ENCODE measurements at places on chromosomes 6 and 20.

DNA sequence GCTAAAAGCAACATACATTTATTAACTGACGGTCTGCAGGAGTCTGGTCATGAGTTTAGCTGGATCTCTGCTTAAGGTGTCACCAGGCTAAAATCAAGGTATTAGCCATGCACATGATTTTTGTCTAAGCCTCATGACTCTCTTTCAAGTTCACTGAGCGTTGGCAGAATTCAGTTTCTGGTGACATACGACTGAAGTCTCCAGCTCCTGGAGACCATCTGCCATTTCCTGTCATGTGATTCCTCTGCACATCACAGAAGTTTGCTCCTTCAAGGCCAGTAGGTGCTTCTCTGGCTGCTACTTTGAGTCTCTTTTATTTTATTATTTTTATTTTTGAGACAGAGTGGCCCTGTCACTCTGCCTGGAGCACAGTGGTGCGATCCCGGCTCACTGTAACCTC is 148.4 kb upstream of the EYA4 start:
- no peak for DNase-seq

- DNase-seq = no peak
Observed at GRCh38 chr6:91487696-91488392, 901.0 kb upstream of the MAP3K7 start.

DNA sequence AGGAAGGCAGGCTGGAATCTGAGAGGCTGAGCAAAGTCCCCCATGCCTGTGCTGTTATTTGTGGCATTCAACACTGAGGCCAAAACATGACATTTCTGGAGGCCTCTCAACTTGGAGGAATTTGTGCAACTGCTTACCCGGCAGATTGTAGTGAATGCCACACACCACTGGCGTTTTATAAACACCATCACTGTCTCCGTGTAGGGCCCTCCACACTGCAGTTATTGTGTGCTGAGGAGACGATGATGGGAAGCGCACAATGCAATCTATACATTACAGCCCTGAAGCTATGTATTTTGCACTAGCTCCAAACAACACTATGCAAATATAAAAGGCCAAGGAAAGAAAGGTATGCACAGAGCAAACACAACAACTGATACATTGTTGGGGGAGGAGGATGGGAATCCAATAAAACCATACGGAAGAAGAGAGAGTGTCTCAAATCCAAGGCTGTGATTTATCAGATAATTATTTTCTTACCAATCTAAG is 106.5 kb downstream of the SMLR1 start:
- peak; percentile 46 for DNase-seq

DNA sequence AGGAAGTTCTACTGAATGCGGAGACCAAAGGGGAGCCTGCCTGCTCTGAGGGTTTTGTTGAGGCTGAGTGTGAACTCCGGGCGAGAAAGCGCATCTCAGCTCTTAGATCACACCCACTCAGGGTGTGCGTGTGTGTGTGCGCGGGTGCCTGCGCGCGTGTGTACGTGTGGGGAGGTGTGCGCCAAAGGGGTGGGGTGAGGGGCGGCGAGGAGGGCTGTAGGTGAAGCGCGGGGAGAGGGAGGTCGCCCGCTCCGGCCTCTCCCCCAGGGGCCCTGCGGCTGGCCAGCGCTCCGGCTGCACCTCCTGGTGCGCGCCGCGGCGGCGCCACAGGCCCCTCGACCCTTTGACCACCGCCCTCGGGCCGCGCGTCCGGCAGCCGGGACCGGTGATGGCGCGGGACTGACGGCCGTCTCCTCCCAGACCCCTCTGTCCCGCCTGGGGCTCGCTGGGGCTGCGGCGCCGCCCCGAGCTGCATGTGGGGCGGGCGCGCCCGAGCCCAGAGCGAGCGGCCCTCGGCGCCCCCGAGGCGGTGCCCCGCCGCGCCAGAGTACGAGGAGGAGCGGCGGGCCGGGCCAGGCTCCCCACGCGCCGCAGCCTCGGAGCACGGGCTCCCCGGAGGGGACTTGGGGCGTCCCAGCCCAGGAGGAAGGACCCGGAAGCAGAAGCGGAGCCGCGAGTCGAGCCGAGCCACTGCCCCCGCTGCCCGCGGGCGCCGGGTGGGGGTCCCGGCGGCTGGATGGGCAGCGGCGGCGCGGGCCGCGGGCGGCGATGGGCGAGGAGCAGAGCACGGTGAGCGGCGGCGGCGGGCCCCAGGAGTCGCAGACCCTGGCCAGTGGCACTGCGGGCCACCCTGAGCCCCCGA is at the start of gene RNF217:
TSS of gene RNF217 (plus strand) at position 661 of the 862 bp plus-strand sequence. CDS start at position 769, 108 bp downstream.
- DNase-seq = peak; percentile 72

GRCh38 chr6:127855542-127856159 is 45.2 kb downstream of the THEMIS start:
- peak; percentile 7 for DNase-seq

DNA sequence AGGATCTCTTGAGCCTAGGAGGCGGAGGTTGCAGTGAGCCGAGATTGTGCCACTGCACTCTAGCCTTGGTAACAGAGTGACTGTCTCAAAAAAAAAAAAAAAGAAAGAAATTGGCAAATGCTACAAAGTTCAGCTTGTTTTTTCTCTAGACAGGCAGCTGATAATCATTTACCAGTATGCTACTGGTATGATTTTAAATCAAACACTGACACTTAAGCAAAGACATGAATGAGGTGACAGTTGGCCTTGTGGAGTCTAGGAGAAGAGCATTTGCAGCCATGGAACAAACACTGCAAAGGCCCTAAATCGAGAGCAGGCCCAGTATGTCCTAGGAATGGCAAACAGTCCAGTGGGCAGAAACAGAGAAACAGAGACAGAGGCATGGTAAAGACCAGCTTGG is 99.7 kb upstream of the CEP85L start:
- DNase-seq = no peak

GRCh38 chr20:60057866-60058807 is 99.9 kb downstream of the CDH26 start:
- no peak for DNase-seq

- no peak for DNase-seq
Observed at GRCh38 chr20:53692465-53693067, 98.9 kb upstream of the ZNF217 start.

DNA sequence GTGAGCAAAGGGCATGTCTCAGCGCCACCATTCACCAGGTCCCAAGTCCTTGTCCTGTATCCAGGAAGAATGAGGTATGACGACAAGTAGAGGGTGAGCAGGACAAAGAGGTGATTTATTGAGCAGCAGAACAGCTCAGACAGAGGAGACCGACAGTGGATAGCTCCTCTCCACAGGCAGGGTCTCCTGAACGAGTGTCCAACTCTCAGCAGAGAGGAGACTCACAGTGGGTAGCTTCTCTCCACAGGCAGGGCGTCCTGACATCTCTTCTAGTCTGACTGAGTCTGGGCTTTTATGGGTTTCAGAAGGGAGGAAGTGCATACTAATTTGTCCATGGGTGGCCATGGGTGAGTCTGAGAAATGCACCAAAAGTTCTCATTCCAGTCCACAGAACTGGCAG is 204.7 kb downstream of the ANKRD60 start:
- DNase-seq = no peak

DNA sequence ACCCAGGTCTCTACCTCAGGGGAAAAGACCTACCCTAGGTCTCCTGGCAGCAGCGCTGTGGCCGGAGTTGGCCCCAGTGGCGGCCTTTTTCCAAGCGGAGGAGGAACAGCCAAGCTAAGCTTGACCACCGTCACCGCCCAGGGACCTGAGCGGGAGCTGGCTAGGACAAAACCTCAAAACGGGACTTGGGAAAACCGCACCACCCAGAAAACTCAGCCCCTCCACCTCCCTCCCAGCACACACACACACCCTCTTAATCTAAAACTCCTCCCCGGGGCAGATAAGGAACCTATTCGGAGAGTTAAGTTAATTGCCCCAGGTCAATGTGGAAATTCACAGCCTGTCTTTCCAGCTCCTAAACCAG is 2.7 kb upstream of the TRERF1 start:
- DNase-seq = no peak

DNA sequence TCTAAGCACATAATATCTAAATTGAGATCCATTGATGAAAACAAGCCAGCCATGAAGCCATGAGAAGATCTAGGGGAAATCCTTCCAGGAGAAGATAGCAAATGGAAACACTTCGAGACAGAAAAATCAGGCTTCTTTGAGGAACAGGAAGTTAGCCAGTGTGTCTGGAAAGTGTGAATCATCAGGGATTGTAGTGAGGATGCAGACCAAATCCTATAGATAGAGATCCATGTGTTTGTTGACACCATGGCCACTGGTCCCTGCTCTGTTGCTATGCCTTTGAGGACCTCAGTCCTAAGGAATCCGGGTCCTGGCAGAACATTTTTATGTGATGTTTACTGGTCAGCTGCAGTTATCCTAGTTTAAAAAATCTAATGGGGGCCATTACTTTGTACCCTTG is 6.6 kb upstream of the ELOVL2 start:
- no peak for DNase-seq

- DNase-seq = no peak
Observed at GRCh38 chr20:51712501-51713212, 55.5 kb downstream of the ATP9A start.

GRCh38 chr20:41198443-41198842 is 61.1 kb downstream of the PLCG1 start:
- DNase-seq = no peak

DNA sequence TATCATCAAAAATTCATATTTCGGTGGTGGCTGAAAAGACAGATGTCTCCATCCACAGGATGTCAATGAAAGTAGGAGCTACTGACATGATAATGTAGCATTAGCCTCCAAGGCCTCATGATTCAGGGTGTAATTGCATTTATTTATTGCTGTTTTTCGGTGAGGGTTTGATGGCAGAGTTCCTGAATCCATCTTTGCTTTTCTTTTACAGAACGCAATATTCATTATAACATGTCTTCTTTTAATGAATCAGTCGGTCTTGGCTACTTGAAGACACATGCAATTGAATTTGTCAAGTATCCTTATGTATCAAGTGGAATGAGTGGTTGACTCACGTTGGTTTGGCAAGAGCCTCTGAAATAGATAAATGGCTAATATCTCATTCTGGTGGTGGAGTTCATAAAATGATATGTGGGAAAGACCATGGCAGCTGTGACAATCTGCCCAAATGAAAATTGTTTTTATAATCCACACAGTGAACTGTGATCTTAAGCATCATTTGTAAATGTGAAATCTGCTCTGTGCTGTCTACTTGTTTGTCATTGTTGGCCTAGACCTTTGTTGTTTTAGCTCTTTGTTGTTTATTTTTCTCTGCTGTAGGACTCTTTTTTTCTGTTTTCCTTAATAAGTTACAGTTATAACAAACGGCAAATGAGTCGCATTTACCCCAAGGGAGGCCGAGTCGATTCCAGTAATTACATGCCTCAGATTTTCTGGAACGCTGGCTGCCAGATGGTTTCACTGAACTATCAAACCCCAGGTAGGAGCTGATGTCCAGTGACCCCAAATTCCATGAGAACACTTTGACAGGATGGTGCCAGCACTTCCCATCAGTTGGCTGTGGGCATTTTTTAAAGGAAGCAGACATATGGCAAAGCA is 105.7 kb upstream of the LAMP5 start:
- no peak for DNase-seq

- DNase-seq = no peak
Observed at GRCh38 chr6:1592852-1593251, 16.9 kb upstream of the FOXC1 start.

DNA sequence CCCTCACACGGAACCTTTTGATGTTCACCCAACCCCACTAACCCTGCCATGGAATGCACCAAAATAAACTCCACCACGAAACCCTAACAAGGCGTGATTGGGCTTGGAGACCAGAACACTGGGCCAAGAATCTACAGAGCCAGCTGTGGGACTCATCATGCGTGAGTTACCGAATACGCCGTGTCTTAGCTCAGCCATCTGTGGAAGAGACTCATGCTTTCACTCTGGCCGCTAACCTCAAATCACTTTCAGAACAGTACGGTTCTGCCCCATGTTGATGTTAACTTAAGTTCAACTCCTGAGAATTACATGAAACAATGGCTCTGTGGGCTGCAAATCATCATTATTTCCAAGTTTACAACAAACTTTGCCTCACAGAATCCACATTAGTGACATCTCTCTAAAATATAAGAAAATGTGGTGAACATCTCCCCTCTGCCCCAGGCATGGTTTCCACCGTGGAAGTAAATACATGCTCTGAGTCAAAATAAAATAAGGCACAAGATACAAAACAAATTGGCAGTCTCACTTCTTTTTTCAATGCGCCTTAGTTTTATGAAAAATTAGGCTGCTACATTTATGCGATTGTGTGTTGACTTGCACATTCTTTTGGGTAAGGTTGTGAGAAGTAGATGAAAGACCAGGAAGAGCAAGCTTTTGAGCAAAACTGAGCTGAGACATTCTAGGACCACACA is 308.9 kb upstream of the EXOC2 start:
- DNase-seq = no peak

DNA sequence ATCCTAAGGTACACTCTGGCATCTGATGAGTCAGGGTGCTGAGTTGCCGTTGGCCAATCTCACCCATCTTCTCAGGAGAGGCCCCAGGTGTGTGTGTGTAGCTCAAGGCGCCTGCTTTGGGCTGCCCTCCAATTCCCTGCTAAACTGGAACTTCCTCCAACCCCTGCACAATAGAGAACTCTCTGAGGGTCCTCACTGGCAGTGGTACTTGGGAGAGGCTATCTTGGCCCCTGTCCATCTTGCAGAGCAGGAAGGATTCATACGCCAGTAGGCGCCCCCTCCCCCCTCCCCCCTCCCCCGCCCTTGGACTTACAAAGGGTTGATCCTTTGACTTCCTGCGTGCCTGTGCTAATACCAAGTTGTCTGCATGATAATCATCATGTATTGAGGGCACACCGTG is 173.6 kb downstream of the SASH1 start:
- no peak for DNase-seq

DNA sequence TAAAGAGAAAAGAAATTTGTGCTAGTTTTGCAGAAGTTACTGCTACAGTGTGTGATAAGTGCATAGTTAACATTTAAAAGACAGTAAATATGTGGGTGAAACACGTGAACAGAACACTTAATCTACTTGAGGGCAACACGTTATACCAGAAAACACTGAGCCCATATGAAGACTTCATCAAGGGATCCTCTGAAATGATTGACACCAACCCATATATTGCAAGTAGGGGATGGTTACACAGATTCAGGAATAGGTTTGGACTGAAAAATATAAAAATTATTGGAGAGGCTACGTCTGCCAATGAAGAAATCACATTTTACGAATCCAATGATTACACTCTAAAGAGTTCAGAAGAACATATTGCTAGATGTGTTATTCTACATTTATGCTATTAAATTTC is 185.6 kb downstream of the GPX5 start:
- DNase-seq = no peak

Measured in right lung (tissue), 10 donors.